ENCODE measurements at places on chromosomes 1 and 21. TPM values are rescaled to one million over a fixed set of nuclear protein-coding genes. Genes with fewer than 3 reads are reported as not detected.
A peak's percentile ranks its signal among the peaks of the same experiment; 100 is the strongest.

Gene BTG3
- 43.7 TPM for total RNA-seq

GRCh38 chr1:205422993-205423642 lies 1.3 kb upstream of the LEMD1 start:
- DNase-seq: no peak

- no peak for DNase-seq
Observed at GRCh38 chr1:54299037-54299436, 99.1 kb downstream of the MRPL37 start.

Gene TDRD10
- total RNA-seq: not detected

Gene NFASC
- total RNA-seq: 25.9 TPM

DNA sequence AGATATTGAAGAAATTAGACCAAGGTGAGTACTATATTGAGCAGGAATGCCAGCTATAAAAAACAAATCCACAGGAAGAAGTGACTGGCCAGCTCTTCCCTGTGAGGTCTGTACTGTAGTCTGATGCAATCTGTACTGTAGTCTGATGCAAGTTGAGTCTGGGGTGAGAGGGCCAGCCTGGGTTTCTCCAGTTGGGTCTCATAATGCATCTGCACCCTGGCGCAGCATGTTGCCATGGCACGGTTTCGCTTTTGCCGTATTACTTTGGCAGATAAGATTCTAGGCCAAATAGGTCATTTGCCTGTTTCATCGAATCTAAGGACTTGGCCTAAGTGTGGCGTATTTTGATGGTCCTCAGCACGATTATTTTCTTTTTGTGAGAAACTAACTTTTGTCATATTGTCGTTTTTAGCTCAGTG lies 24.4 kb upstream of the PGD start:
- DNase-seq: peak; percentile 35

Measured in fibroblast of the aortic adventitia (primary cell).